CD4-positive, alpha-beta T cell treated with Interleukin-6 at 100 ng/mL for 8 hours (primary cell): ENCODE measurements at places on chromosomes 11 and 22.

DNA sequence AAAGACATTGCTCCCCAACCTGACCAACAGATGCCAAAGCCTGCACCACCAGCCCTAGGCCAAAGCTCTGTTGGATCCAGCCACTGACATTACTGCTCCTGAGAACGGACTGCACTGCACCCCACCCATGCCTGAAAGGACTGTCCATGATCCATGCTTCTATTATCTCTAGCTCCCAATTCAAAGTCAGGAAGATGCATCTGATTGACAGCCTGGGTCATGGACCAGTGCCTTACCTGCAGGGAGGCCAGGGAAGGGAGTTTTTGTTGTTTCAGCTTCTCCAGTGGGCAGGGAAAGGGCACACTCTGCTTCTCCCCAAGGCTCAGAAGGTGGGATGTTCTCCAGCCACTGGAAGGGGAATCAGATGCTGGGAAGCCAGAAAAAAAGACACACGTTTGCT lies 4.8 kb upstream of the PRDM11 start:
- no peak for DNase-seq

GRCh38 chr11:31509051-31509428 lies 382 bp downstream of the IMMP1L start:
- no peak for DNase-seq

DNA sequence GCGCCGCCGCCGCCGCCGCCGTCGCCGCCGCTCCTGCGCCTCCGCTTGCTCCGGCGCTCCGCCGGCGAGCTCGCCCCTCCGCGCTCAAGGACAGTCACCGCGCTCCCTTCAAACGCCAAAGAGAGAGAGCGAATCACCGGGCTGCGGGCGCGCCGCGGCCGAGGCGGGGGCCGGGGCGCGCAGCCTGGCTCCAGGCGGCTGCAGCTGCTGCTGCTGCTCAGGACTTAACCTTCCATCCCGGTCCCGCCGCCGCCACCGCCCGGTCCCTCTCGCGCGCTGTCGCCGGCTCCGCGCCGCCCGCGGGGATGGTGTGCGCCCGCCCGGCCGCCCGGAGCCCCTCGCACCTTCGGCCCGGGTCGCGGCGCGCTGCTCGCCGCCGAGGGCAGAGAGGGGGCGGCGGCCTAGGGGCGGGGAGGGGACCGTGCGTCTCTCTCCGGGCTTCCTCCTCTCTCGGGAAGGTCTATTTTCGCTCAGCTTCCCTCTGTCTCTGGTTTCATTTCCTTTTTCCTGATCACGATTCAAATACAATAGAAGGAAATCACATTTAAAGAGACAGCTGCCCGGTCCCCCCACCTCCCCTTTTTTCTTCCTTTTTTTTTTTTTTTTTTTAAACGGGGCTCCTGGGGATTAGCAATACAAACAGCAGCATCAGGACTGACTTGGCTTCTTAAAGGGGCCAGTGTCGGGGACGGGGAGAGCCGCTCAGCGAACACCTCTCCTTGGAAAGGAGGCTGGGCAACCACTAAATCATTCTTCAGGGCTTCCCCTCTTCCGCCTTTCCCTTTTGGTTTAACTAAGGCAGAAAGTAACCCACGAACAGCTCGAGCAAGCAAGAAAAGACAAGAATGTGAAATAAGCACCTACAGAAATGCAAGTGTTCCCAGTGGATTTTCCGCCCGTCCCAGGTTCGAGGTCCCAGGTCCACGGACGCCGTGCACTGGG lies 22.1 kb downstream of the LMO2 start:
- no peak for DNase-seq

- no peak for DNase-seq
Observed at GRCh38 chr11:10674440-10674855, 19.1 kb downstream of the IRAG1 start.

GRCh38 chr11:123069908-123070821 lies 8.2 kb upstream of the HSPA8 start:
- peak; percentile 62 for DNase-seq

DNA sequence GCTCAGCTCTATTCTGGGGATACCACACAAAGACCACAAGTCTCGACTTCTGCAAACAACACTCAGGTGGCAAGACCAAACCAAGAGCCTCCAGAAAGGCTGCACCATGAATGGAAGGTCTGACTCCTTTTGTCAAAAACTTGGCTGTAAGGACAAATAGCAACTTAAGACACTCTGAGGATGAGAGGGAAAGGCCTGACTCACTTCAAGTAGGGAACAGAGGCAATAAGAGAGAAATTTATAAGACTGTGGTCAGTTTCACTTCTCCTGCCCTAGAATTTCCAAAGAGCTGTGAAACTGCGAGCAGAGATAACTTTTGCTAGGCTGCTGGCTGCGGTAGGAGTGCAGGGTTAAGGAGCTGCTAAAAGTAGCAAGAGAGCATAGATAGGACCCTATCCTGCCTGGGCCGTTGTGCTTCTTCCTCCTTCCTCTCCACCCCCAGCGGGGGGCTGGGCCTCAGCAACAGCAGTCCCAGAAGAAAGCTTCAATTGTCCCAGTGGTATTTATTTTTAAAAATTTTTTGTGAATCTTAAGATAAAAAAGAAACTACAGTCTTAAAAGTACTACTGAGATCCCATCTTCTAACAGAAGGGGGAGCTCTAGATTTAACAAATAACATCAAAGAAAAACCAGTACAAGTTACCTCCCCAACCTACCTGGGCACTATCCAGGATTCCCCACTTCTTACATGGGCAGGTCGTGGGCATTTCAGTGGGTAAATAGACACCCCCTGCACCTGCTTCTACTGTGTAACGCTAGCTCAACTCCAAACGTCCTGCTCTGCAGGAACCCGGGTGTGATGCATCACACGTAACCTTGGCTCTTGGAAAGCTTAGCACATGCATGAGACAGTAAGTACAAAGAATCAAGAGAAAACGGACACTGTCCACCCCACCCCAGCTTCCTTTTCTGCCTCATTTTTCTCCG lies 66.4 kb downstream of the SGSM3 start:
- peak; percentile 44 for DNase-seq

DNA sequence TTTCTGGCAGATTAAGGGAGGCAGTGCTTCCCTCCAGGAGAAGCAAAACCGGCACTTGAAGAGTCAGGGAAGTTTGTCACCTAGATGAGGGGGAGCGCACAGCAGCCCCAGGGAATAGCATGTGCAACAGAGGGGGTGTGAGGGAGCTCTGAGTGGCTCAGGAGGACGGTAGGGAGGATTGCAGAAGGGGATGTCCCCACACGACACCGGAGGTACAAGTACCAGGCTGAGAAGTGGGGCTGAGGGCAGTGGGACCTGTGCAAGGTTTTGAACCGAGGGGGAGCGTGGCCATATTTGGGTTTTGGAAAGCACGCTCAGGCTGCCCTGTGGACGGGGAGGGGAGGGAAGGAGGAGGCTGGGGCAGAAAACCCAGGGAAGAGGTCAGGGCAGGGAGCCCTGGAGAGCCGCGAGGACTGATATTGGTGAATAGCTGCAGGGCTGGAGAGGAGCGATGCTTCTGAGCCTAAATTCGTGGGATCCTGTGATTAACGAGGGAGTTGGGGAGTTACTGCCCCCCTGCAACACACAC lies 17.9 kb upstream of the TMPRSS6 start:
- no peak for DNase-seq

- DNase-seq: no peak
Observed at GRCh38 chr11:107293677-107294344, 163.8 kb downstream of the CWF19L2 start.

DNA sequence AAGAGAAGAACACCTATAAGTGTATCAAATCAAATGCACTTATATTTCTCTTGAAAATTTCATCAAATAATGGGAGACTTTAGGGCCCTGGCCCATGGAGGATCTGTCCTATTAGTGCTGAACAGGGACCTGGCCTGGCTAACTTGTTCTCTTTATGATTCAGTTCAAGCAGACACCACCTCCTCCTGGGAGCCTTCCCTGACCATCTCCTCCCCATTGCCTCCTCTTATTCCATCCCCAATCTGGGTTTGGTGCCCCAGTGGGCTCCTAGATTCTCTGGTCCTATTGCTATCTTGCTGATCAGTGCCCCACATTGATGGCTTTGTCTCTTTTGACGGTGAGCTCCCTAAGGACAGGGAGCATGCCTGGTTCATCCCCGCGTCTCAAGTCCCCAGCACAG lies 60.1 kb downstream of the MICAL2 start:
- no peak for DNase-seq

GRCh38 chr11:120680322-120680721 lies 168.8 kb downstream of the GRIK4 start:
- DNase-seq: no peak

- no peak for DNase-seq
Observed at GRCh38 chr22:44628835-44629234, 73.2 kb upstream of the PRR5 start.

GRCh38 chr11:3156282-3156660 lies 8.8 kb downstream of the OSBPL5 start:
- DNase-seq: no peak
